ENCODE measurements at places on chromosomes 1 and 21.

- no peak for DNase-seq
Observed at GRCh38 chr1:153995202-153995601, 4.6 kb downstream of the RPS27 start.

GRCh38 chr1:248842781-248843331 is 4.8 kb downstream of the ZNF672 start:
- no peak for DNase-seq

- no peak for DNase-seq
Observed at GRCh38 chr21:40714536-40714935, 132.4 kb downstream of the DSCAM start.

DNA sequence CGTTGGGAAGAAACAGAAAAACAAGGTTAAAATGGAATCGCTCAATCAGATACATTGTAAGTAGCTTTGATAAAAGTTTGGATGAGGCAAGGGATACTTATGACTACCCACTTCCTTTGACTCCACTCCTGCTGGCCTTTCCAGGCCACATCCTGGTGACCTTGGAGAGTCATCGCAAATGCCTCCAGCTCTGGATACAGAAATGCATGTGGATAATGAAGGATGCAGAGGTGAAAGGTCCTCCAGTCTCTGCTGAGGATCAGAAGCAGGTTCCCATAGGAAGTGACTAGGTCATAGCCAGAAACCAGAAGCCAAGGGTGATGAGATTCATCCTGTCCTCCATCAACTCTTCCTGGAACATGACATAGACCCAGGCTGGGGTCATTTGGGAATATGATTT is 6.2 kb upstream of the CAMK1G start:
- DNase-seq, result no peak

DNA sequence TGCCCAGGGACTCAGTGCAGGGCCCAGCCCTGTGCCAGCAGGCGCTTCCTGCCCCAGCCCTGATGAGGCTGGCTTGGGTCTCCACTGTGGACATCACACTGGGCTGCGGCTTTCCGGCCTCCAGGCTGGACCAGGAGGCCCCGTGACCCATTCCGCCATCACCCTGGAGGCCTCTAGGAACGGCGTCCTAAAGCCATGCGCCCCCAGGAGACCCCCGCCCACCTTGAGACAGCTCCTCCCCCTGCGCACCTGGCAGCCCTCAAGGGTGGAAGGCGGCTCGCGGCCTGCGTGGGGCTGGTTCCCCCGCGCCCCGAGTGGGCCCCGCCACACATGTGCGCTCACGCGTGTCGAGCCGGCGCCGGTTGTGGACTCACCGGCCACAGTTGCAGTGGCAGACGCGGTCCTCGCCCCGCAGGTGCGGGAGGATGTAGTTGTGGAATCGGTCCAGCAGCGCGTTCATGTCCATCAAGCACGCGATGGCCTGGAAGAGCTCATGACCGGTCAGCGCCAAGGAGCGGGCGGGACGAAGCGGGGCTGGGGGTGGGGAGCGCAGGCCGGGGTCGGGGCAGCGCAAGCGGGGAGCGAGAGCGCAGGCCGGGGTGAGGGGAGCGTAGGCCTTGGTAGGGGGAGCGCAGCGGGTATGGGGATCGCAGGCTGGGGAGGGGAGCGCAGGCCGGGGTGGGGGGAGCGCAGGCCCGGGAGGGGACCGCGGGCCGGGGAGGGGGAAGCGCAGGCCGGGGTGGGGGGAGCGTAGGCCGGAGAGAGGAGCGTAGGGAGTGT is 924 bp downstream of the TMEM240 start:
- DNase-seq, result no peak

- no peak for DNase-seq
Observed at GRCh38 chr1:81358151-81358550, 442.6 kb upstream of the ADGRL2 start.

All from activated CD8-positive, alpha-beta memory T cell treated with anti-CD3 and anti-CD28 coated beads, Interleukin-2, amount 50 U/mL, for 4 hours (primary cell).